Panc1 (cell line): ENCODE measurements at places on chromosomes 1 and 21. TPM values are rescaled to one million over a fixed set of nuclear protein-coding genes. Genes with fewer than 3 reads are reported as not detected.

Gene NBPF10
- total RNA-seq: 2.8 TPM

Gene ADGRL2
- 34.2 TPM for total RNA-seq

Gene MYOM3
- 0.05 TPM for total RNA-seq

Gene SIPA1L2
- 5.2 TPM for total RNA-seq

Gene ASAP3
- total RNA-seq: 17.9 TPM

Gene GSTM5
- total RNA-seq: not detected

Gene NBL1
- total RNA-seq: 191 TPM

Gene GLIS1
- 0.28 TPM for total RNA-seq

Gene PMF1
- 57.5 TPM for total RNA-seq

Gene MAB21L3
- not detected for total RNA-seq

Gene AMY2A
- 0.28 TPM for total RNA-seq

Gene RHBG
- total RNA-seq: 0.28 TPM

Gene CHRNB2
- total RNA-seq: 0.21 TPM

Gene PROX1
- 0.13 TPM for total RNA-seq

Gene CDC14A
- total RNA-seq: 6.6 TPM

Gene OLFML2B
- total RNA-seq: 1.5 TPM

Gene FAM72A
- 29.2 TPM for total RNA-seq

Gene APH1A
- 146 TPM for total RNA-seq

Gene VWA1
- total RNA-seq: 858 TPM

Gene SLC45A3
- 3.0 TPM for total RNA-seq

Gene C8A
- total RNA-seq: not detected

Gene AQP10
- total RNA-seq: not detected

Gene VANGL2
- total RNA-seq: 0.10 TPM

Gene TIE1
- total RNA-seq: 0.28 TPM

Gene FGR
- total RNA-seq: 0.18 TPM

Gene USH2A
- total RNA-seq: not detected

Gene FAM151A
- not detected for total RNA-seq

Gene TINAGL1
- 6.1 TPM for total RNA-seq

Gene CLDN17
- not detected for total RNA-seq

Gene KRTAP20-1
- not detected for total RNA-seq

Gene TMEM79
- total RNA-seq: 5.5 TPM

Gene SPATA45
- not detected for total RNA-seq

Gene E2F2
- 9.5 TPM for total RNA-seq

Gene FCRLA
- 0.15 TPM for total RNA-seq

Gene FCGR2B
- total RNA-seq: 0.15 TPM

Gene CYP4A22
- total RNA-seq: not detected

Gene MAP3K21
- total RNA-seq: 3.1 TPM
